ENCODE measurements at places on chromosomes 3 and 15.

DNA sequence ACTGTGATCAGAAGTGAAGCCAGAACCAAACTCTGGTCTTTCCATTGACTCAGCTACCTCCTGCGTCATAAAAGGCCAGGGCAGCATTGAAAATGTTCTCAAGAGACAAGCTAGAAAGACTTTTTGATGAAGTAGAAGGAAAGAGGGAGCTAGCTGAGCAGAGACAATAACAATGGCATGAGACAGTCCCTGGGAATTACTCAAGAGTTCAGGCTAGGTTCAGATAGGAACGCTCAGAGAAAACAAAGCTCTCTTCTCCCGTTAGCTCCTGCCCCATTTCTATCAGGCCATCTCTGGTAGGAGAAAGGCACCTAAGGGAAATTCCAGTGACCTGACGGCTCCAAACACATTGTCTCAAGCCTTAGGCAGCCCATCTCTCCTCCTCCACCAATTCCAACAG, 7.0 kb upstream of the OXTR start:
- H3K4me1 ChIP-seq = peaks cover 4% of the 10 kb centered on the region
- H3K4me3 ChIP-seq = no peak overlapping the region
- H3K36me3 ChIP-seq = no peaks in the 10 kb centered on the region
- no peak overlapping the region for H3K27ac ChIP-seq

- no peak overlapping the region for H3K27ac ChIP-seq
- no peak overlapping the region for H3K4me3 ChIP-seq
- no peaks in the 10 kb centered on the region for H3K4me1 ChIP-seq
- H3K36me3 ChIP-seq = no peaks in the 10 kb centered on the region
- H3K27me3 ChIP-seq = peaks cover 1% of the 10 kb centered on the region
Measured at GRCh38 chr3:36418296-36418695, 38.0 kb downstream of the STAC start.

GRCh38 chr15:81298611-81299010, 25.3 kb downstream of the STARD5 start:
- H3K27ac ChIP-seq = peak overlapping the region; percentile 95
- peak overlapping the region; percentile 99 for H3K4me3 ChIP-seq
- no peaks in the 10 kb centered on the region for H3K27me3 ChIP-seq
- peaks cover 66% of the 10 kb centered on the region for H3K36me3 ChIP-seq
- no peak for DNase-seq
- peaks cover 78% of the 10 kb centered on the region for H3K4me1 ChIP-seq

- DNase-seq = no peak
- H3K27ac ChIP-seq = no peak overlapping the region
- no peak overlapping the region for H3K4me3 ChIP-seq
- peaks cover 12% of the 10 kb centered on the region for H3K4me1 ChIP-seq
- no peaks in the 10 kb centered on the region for H3K36me3 ChIP-seq
- no peaks in the 10 kb centered on the region for H3K27me3 ChIP-seq
Measured at GRCh38 chr3:47804577-47804976, 1.6 kb downstream of the DHX30 start.

- no peak overlapping the region for H3K27ac ChIP-seq
- H3K27me3 ChIP-seq = no peaks in the 10 kb centered on the region
- peaks cover 30% of the 10 kb centered on the region for H3K4me1 ChIP-seq
- H3K4me3 ChIP-seq = no peak overlapping the region
- no peak for DNase-seq
- H3K36me3 ChIP-seq = peaks cover 11% of the 10 kb centered on the region
Measured at GRCh38 chr3:152208439-152208838, 60.3 kb upstream of the MBNL1 start.

GRCh38 chr15:62913246-62913645, 129.3 kb upstream of the TPM1 start:
- no peak overlapping the region for H3K4me3 ChIP-seq
- no peaks in the 10 kb centered on the region for H3K36me3 ChIP-seq
- no peaks in the 10 kb centered on the region for H3K4me1 ChIP-seq
- peaks cover 9% of the 10 kb centered on the region for H3K27me3 ChIP-seq
- no peak for DNase-seq

DNA sequence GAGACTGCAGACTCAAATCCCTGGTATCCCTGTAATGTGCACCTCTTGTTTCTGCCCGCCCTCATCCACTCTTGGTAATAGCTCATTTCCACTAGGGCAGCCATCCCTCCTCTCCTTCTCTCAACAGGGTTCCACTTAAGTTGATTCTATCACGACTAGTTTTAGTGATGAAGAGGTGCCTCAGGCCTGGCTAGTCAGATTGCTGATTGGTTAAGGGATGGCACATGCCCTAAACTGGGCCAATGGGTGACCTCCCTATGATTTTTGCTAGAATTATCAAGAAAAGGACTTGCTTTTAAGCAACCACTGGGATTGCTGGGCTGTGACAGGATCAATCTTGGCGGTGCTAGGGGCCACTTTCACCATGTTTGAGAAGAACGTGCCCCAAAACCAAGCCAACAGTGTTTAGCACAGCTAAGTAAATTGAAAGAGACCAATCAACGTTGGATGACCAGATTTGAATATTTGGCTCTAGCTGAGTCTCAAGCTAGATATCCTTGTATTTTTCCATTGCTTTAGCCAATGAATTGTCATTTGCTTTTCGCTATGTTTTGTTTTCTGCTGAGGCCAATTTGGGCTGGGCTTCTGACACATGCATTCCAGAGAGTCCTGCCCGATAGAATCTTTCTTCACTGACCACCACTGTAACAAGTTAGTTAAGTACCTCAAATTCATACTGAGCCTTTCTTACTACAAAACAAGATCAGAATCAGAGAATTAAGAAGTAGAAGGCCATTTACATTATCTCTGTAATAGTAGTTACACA, 131.0 kb downstream of the PDZRN3 start:
- no peak overlapping the region for H3K4me3 ChIP-seq
- no peaks in the 10 kb centered on the region for H3K4me1 ChIP-seq
- no peak for DNase-seq
- no peak overlapping the region for H3K27ac ChIP-seq

DNA sequence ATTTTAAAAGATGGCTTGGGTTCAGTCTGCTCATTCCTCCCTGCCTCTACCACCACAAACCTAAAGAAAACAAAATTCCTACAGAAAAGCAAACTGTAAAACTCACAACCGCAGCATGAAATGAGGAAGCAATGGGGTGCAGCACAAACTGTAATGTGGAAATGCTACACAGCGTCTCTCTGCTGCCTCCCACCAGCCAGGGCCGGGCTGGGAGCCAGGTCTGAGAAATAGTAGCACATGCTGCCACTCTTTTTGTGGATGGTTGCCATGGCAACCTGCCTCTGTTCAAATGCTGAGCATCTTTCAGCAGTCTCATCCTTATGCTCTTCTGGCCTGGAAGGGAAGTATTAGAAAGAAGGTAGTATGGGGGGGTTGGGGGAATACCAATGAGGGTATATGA, 55.4 kb downstream of the EOMES start:
- peak overlapping the region; percentile 56 for H3K4me3 ChIP-seq
- DNase-seq = peak; percentile 13
- no peaks in the 10 kb centered on the region for H3K36me3 ChIP-seq
- peaks cover 12% of the 10 kb centered on the region for H3K4me1 ChIP-seq

DNA sequence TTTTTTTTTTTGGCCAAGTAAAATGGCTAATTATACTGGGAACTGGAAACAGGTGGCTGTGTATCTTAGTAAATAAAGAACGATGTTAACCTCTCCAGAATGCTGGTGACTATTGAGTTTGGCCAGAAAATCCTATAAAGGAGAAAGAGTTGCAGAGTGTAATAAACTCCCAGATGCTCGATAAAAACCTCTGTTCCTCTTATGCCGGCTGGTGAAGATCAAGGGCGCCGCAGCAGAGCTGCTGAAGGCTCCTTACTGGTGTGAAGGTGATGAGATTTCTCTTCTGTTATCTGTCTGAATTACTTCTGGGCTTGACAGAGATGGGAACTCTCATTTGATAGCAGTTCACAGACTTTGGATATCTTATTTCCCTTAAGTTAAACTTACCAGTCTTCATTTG, 104.6 kb downstream of the PTPRG start:
- H3K27ac ChIP-seq = no peak overlapping the region
- DNase-seq = no peak
- H3K4me1 ChIP-seq = peaks cover 3% of the 10 kb centered on the region
- H3K27me3 ChIP-seq = no peaks in the 10 kb centered on the region
- peaks cover 2% of the 10 kb centered on the region for H3K36me3 ChIP-seq

DNA sequence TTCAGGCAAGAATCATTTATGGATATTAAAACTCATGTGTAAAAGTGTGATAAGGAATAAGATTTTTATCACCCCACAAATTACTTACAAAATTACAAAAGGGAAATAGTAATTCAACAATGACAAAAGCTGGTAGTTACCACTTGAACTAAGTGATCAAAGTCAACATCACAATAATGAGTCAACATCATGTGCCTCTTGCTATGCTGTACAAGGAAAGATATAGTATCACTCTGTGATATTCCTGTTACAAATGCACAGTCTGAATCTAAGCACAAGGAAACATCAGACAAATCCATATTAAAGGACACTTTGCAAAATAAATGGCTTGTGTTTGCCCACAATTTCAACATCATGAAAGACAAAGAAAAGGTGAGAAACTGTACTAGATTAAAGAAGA, 90.5 kb upstream of the PLCL2 start:
- no peak overlapping the region for H3K4me3 ChIP-seq
- H3K27ac ChIP-seq = no peak overlapping the region
- DNase-seq = no peak
- H3K36me3 ChIP-seq = peaks cover 1% of the 10 kb centered on the region

DNA sequence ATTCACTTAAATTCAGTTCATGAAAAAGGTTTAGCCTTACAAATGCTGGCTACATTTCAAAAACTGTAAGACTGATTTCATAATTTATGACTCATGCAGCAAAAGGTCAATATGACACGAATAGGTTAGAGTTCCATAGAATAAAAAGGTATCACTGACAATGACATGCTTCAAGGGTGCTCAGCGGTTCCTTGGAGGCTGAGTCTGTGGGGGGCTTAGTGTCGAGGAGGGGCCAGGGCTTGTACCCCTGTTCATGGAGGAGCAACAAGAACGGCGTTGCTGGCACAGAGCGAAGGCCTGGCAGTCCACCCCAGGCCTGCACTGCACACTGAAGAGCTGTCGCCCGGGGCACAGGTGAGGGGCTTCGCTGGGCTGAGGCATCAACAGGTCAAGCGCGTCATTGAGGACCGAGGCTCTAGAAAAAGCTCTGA, 174.2 kb downstream of the NR1D2 start:
- H3K27ac ChIP-seq = no peak overlapping the region
- DNase-seq = no peak
- H3K36me3 ChIP-seq = no peaks in the 10 kb centered on the region
- H3K27me3 ChIP-seq = peaks cover 2% of the 10 kb centered on the region
- no peaks in the 10 kb centered on the region for H3K4me1 ChIP-seq

Data from memory B cell (primary cell).